ENCODE measurements at places on chromosomes 3 and 15.

DNA sequence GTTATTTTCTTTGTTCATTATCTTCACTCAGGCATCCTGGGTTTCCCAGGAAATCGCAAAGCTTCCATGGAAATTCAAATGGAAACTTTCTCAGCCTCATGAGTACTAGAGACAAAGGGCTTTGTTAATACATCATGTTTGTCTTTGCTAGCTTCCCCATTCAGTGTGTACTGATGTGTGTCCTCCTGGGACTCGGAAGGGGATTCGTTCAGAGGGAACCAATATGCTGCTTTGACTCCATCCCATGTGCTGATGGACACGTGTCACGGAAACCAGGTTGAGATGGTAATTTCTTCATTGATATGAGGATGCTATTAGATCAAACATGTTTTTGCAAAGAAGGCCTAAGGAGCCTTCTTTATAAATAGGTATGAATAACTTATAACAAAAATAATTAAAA, 87.0 kb upstream of the KCNAB1 start:
- DNase-seq, result no peak

GRCh38 chr15:79635897-79636561, 203.9 kb downstream of the MINAR1 start:
- no peak for DNase-seq

DNA sequence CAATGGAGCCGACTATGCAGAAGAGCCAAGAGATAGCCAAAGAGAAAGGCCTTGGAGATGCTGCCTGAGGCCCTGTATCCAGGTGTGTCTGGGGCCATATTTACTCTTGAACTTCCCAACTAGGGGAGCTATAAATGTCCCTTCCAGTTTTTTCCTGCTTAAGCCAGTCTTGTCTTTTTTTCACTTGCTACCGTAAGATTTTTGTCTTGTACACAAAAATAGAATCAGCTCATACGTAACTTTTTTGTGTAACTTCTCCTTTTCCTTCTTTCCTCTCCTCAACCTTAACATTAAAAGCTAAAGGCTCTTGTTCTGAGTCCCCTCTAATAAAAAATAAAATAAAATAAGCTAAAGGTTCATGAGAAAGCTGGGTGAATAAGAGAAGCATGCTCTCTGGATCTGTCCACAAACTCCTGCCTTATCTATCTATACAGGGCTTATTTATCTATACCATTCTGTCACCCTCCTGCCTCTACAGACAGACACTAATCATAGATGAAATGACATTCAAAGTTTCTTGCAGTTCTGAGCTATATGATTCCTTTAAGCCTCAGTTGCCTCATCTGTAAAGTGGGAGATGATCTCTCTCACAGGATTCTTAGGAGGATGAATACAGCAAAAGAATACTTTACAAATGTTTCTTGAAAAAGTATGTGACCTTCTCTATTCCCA, 4.6 kb downstream of the SUMF1 start:
- DNase-seq, result no peak

DNA sequence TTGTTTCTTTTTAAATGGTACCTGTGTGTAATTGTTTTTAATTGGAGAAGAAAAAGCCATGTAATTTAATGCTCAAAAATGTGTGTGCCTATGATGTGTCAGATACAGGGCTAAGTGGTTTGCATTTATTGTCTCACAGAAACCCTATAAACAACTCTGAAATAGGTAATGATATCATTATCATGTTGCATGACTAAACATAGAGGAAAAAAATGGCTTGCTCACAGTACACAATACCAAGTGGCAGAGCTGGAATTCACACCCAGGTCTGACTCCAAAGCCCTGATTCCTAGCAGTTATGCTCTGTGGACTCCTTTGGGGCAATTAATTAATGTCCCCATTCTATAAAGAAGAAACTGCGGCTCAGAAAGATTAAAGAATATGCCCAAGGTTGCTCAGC, 237.4 kb upstream of the TRIM42 start:
- no peak for DNase-seq

- DNase-seq, result no peak
These were observed 98.9 kb downstream of the LRRK1 start for GRCh38 chr15:101018016-101018415.

GRCh38 chr3:16900779-16901440, 16.2 kb downstream of the PLCL2 start:
- no peak for DNase-seq

DNA sequence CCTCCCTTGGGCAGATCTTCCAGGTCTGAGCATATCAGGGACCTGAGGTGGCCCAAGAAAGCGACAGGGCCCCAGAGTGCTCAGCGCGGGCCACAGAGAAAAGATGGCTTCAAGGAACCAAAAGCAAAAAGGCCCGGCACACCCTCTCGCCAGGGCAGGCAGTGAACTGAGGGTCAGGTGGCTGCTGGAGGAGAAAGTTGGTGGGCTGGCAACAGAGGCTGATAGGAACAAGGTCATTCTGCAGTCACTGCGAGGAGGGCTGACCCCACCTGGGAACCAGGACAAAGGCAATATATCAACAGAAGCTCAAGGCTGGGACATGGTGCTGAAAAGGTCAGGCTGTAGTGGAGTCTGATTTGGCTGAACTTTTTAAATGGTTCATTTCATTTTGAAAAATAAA, 2.8 kb upstream of the ACSBG1 start:
- DNase-seq, result no peak

- DNase-seq, result no peak
These were observed 125.7 kb downstream of the STAG1 start for GRCh38 chr3:136626493-136626892.

GRCh38 chr3:56164436-56164835, 303.8 kb downstream of the ERC2 start:
- no peak for DNase-seq

DNA sequence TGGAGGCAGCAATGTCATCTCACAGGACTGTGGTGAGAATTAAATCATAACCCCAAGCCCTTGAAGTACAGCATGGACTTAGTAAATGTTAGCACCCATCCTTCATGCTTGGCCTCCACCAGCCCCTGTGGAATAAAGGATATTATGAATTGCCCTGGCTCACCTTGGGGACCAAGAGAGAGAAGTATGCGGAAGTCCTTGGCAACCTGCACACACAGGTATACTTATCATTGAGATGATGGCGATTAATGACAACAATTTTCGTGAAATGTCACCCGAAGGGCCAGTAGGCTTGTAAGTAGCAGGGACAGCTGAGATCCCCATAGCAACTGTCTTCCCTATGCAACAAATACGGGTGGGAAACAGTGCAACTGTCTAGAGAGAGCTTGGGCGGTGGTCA, 102.0 kb downstream of the FAM43A start:
- DNase-seq, result no peak

GRCh38 chr3:164192974-164193373, 885.3 kb downstream of the SI start:
- DNase-seq, result no peak

DNA sequence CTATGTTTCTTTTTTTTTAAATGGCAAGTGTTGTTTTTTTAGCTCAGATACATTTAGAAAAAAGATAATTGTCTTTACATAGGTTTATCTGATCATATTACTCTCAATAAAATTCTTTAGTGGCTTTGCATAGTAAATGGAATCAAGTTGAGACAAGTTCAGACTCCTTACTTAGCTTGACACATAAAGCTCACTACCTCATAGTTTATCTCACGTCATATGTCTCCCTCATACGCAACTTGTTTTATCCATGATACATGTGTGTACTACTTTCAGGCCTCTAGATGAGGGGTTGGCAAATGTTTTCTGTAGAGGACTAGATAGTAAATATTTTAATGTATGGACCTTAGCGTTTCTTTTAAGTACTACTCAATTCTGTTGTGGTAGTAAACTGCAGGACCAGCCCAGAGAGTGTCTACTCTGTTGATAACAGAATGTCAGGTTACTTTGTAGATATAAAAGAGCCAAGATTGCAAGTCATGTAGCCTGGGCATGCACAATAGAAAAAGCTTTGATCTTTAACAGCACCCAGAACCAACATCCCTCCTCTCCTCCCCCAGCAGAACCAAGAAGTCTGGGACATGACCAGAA, 28.2 kb upstream of the MGA start:
- no peak for DNase-seq

DNA sequence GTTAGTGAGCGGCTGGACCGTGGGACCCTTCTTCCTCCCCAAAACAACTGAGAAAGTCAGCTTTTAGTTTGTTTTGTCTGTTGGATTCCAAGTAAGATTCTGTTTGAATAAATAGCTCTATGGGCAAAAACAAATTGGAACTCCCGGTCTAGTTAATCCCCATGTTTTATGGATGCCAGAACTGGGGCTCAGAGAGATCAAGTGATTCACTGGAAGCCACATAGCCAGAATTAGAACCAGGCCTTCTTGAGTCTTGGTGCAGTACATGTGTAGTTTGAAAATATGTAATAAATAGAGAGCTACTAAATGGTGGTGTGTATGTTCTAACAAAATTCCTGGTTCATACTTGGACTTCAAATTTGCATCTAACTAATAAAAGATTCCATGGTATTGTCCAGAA, 29.3 kb upstream of the POLR2M start:
- DNase-seq, result no peak

DNA sequence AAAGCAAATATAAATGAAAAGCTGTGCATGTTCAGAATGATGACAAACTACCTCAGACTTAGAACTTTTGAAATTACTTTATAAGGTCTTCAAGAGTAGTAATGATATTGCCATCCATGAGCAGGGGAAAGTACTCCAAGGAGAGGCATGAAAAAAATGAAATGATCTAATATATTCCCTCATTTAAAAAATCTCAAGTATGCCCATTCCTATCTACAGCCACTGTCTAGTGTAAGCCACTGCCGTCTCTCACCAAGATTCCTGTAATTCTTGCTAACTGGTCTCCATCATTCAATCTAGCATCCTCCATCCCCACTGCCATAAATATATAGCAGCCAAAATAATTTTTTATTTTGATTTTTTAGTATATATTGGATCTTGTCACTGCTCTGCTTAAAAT, 258.8 kb downstream of the PLOD2 start:
- DNase-seq, result no peak

GRCh38 chr3:27623085-27623753, 98.9 kb downstream of the EOMES start:
- DNase-seq, result no peak

GRCh38 chr15:85793641-85794597, 806 bp downstream of the KLHL25 start:
- peak; percentile 68 for DNase-seq

DNA sequence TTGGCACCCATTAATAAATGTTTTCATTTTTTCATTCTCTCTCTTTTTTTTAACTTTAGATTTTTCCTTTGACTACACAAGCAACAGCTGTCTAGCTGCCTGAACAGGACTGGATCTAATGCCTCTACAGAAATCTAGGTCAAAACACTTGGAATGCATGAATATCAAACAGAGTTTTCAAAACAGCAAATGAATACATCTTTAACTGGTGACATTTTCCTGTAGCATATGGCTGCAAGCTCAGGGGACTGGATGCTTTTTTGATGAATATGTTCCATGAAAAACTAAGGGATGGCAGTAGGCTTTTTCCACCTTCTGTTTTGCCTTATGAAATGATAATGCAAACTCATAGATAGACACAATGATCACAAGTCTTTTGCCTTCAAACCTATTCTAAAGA, 661.7 kb downstream of the MCTP2 start:
- DNase-seq, result no peak

GRCh38 chr15:64389036-64389435, 1.4 kb downstream of the TRIP4 start:
- DNase-seq, result no peak

GRCh38 chr3:88009066-88009465, 49.7 kb downstream of the CGGBP1 start:
- no peak for DNase-seq

DNA sequence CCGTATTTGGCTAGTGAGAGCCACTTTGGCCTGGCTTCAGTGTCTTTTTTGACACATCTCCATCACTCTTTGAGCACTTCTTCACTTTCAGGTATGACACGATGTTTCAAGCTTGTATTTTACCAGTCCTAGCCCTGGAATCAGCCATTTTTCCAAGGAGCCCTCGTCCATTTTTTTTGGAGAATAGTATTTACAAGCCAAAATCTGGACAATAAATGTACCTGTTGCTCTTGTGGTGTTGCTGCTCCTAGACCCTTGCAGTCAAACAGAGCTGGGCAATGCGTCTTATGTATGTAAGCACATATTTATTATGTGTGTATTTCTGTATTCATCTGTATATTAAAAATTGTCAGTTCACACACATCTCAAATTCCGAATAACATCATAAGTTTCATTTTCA, 231.2 kb downstream of the THSD4 start:
- DNase-seq, result no peak

DNA sequence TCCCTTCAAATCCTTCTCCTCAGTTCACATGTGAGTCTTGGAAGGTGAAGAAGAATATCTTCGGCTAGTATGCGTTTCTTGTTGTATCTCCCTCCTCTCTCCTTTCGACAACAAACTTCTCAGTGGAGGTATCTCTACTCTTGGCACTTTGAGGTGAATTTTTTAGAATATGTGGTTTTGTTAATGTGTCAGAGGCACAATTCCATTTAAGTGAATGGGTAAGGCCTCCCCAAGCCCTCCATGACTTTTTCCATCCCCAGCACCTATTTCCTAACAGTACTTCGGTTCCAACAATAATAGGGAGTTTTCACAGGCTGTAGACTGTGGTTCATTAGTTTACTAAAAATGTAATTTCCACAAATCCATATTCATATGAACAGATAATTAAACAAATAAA, 74.2 kb downstream of the TM4SF4 start:
- DNase-seq, result no peak

GRCh38 chr3:1272546-1273265, 179.9 kb downstream of the CNTN6 start:
- no peak for DNase-seq

GRCh38 chr3:43949594-43949993, 258.9 kb downstream of the ABHD5 start:
- no peak for DNase-seq

- no peak for DNase-seq
These were observed 222.4 kb downstream of the CPNE4 start for GRCh38 chr3:131812433-131812832.

GRCh38 chr3:30952786-30953185, 58.3 kb upstream of the GADL1 start:
- no peak for DNase-seq

DNA sequence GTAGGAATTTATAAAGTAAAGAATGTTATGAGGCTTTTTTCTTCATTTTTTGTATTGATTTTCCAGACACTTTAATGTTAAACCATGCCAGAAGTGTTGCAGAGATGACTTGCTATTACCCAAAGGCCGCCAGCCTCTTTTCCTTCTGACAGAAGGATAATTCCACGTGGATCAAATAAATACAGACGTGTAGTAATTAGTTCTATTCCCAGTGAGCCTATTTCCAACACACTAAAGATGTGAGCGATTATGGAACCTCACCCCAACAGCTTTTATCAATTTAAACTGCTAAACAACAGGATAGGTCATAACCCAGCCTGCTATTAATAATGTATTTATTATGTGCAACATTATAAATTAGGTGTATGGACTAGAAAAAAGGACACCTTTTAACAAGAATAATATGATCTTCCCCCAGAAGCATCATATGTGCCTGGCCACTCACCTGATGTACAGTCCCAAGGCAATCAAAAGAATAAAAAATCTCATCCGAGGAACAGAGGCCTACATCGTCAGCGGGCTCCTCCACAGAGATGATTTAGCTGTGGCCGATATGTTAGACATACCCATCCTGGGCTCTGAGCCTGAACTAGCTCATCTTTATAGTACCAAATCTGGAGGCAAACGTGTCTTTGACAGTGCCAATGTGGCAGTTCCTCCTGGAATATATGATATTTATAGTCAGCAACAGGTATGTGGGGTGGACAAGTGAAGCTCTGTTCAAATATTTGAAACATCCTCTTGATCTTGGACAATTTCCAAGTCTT, 125.9 kb upstream of the C15orf61 start:
- DNase-seq, result no peak
